ENCODE measurements at places on chromosomes 7 and 10. TPM values are rescaled to one million over a fixed set of nuclear protein-coding genes. Genes with fewer than 3 reads are reported as not detected.

DNA sequence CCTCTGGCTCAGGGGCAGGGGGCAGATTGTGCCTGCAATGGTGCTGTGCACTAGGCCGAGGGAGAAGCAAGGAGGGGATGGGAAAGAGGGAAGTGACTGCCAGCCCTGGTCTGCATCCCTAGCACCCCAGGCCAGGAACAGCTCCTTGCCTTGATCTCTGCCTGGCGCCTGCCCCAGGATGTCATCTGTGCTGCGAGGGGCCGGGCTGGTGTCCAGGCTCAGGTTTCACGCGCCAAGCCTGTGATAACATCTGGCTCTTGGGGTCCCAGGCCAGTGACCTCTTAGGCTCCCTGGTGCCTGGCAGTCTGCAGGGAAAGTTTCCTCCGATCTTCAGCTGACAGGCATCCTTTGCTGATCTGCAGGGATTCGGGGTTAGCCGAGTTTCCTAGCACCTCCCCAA is 193.5 kb upstream of the GPR26 start:
- DNase-seq = no peak

GRCh38 chr7:95433952-95434556 is 774 bp downstream of the PON2 start:
- no peak for DNase-seq

DNA sequence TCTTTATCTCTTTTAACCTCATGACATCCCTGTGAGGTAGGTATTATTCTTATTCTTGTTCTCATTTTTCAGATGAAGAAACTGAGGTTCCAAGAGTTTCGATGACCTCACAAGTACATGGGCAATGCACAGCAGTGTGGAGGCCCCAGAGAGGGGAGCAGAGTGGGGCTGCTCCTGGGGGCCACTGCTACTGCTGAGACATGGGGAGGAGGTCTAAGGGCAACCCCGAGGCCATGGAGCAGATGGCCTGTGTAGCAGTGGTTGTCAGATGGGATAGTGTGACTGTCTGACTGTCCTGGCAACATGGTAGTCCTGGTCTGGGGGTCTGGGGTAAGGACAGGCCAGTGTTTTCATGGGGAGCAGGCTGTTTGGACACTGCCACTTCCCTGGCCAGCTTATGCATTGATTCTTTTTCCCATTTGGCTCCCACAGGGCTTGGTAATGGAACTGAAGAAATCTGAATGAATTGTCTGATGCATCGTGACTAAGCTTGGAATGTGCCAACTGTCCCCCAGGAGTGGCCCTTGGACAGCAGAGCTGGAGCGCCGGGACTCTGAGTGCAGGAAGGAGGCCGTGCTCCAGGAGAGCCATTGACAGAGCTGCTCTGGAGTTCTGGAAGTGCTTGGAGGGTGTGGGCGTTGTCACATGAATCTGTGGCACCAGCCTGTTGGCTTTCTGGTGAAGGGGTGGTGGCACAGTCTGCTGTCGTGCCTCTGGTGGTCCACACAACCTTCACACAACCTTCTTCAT is 40.9 kb downstream of the ADRA2A start:
- peak; percentile 49 for DNase-seq

DNA sequence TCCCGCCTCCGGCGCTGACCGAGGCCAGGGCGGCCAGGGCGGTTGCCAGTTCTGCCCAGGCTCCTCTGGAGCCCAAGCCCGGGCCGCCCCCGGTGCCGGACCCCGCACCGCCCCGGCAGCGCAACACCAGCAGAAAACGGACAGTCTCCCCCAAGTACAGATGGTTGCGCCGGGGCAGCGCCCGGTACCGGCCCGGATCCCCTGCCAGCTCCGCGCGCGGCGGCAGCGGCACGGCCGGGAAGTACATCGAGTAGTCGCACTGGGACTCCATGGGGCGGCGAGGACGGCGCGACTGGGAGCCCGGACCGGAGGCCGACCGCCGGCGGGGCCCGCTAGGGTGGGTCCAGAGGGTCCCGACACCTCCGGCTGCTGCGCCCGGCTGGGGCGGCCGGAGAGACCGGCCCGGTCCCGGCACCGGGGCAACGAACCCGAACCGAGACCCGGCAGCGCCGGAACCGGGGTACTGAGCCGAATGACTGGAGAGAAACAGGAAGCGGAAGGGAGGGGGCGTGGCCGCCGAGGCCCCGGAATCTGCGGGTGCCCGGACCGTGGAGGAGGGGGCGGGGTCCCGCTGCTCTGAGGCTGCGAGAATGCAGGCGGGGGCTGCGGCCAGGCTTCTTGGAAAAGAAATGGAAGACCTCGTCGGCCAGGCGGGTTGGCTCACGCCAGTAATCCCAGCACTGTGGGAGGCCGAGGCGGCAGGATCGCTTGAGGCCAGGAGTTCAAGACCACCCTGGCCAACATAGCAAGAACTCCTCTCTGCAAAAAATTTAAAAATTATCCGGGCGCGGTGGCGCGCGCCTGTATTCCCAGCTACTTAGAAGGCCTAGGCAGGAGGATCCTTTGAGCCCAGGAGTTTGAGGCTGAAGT is at the start of gene TRAPPC14:
TSS of gene TRAPPC14 (minus strand) at position 495 of the 870 bp plus-strand sequence. CDS start at position 271, 224 bp downstream.
- peak; percentile 96 for DNase-seq

Gene HOXA5
- total RNA-seq = 8.0 TPM
